Hematopoietic multipotent progenitor cell treated with erythropoietin and hydrocortisone succinate and interleukin-3 and kit ligand, for 8 days (in vitro differentiated cells): ENCODE measurements at places on chromosomes 7 and 10.
A peak's percentile ranks its signal among the peaks of the same experiment; 100 is the strongest.

DNA sequence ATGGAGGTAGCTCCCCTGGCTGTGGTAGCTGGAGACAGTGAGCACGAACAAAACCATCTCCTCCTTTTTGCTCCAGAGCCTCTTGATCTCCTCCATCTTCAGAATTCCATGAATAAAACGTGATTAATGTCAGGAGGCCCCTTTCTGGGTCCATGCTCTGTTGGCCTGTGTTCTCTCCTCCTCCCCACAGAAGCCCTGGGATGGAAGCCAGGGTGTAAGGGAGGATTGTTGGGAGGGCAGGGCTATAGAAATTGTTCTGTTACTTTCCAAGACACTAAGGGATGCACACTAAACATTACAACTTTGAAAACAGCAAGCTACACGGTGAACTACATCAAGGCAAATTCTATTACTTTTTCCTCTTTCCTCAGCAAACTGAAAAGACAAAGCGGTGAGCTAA is 96.3 kb downstream of the RNF216 start:
- DNase-seq = no peak

GRCh38 chr10:86733260-86733671 is 23.2 kb upstream of the BMPR1A start:
- DNase-seq = no peak

DNA sequence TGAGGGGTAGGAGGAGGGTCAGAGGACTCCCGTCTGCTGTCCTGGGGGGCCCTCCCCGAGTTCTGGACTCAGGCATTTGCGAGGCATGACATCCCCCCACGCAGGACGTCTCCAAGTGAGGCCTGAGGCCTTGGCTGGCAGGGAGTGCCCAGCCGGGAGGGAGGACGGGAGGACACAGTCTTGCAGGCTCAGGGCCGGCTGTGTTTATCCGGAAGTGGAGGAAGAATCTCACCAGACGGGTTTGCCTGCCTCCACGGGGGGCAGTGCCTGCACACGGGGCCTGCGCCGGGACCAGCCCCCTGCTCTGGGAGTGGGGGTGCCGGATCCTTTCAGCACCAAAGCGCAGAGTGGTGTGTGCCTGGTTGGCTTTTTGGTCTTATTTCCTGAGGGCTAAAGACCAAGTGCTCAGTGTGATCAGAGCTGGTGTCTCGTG is 10.9 kb downstream of the PWWP2B start:
- no peak for DNase-seq

- no peak for DNase-seq
Observed at GRCh38 chr10:53314876-53315275, 542.3 kb upstream of the MBL2 start.

DNA sequence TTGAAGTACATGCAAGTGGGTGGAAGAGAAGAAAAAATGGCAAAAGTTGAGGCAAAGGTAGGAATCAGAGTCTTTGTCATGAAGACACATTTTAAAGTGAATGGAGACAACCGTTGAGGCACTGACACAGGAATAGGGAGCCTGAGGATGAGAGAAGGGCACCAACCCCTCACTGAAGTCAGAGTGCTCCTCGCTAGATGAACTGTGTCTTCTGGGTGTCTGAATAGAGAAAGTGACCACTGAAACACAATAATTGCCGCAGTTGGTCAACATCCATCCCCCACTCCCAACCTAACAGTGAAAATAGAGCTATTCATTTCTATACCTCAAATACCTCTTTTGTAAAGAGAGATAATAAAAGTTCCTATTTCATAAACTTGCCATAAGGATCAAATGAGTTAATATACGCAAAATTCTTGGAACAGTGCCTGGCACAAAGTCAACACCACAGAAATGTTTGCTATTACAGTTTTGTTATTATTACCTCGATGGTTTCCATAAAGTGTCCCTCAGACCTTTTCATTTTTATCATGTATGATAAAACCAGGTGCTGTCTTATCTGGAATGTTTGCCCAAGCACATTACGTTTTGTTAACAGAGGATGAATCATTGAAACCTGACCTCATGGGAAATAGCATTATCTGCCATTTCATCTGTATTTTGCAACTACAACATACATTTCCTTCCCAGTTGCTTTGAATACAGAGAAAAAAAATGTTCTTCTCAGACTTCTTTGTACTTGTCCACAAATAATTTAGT is 61.8 kb upstream of the SP4 start:
- DNase-seq = peak; percentile 48

GRCh38 chr10:102643336-102644065 is 778 bp upstream of the TRIM8 start:
- peak; percentile 80 for DNase-seq

GRCh38 chr10:69101451-69102095 is 13.7 kb downstream of the SRGN start:
- peak; percentile 43 for DNase-seq

GRCh38 chr10:88853155-88853881 is 1.7 kb upstream of the ANKRD22 start:
- no peak for DNase-seq

DNA sequence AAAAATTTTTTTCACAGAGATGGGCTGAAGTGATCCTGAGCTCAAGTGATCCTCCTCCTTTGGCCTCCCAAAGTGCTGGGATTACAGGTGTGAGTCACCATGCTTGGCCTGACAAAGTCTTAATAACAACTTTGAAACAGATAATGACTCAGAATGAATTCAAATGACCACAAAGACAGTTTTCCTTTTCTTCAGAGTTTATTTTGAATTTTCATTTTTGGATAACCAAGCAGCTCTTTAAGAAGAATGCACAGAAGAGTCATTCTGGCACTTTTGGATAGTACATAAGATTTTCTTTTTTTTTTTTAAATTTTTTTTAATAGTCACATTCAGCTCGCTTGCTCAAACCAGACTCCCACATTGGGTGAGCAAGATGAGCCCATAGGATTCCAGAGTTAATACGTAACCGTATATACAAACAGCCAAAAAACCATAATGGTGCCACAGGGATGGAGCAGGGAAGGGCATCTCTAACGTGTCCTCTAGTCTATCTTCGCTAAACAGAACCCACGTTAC is 43.0 kb upstream of the NMT2 start:
- DNase-seq = no peak

- no peak for DNase-seq
Observed at GRCh38 chr10:5445006-5445405, 32.6 kb downstream of the NET1 start.

- DNase-seq = no peak
Observed at GRCh38 chr10:114544045-114544659, 113.9 kb downstream of the ABLIM1 start.

GRCh38 chr7:84895563-84895962 is 291.3 kb downstream of the SEMA3D start:
- DNase-seq = no peak

GRCh38 chr7:55336540-55336939 is 28.6 kb upstream of the LANCL2 start:
- DNase-seq = no peak

GRCh38 chr10:27547047-27547446 is 42.9 kb downstream of the RAB18 start:
- DNase-seq = no peak

DNA sequence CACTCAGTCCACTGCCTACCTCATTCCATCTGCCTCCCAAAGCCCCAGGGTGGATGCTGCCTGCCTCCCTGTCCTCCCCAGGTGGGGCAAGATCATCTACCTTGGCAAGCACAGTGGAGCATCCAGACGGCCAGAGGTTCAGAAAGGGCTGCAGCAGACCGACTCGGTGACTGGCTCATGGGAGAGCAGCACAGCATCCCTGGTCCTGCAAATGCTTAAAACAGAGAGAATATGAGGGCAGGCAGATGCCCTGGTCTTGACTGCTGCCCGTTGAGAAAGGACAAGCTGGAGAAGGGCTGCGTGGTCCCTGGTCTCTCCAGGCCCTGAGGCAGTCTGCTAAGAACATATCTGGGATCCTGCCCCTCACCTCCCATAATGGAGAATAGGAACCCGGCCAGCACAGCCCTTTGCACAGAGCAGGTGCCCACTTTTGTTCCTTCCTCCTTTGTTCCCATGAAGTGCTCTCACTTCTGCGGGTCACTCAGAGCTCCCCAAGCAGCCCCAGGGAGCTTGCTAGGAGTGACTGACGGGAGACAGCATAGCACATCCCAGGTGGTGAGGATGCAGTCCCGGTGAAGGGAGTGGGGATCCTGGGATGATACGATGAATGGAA is 1.4 kb downstream of the HPS1 start:
- no peak for DNase-seq

DNA sequence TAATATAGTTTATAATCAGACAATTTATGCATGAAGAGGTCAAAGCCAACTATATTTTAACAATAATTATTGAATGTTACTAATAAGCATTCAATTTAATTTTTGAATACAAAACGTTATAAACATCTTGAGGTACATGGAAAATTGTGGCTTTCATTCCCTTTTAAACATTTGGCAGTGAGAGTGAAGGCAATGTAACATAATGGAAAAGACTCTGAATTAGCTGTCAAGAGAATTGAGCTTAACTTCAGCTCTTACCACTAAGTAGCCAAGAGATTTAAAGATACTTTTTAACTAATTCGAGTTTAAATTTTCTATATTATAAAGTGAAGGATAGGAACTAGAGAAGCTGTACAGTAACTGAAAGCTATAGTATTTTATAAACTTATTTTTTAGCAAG is 98.6 kb downstream of the SEMA3A start:
- DNase-seq = no peak

DNA sequence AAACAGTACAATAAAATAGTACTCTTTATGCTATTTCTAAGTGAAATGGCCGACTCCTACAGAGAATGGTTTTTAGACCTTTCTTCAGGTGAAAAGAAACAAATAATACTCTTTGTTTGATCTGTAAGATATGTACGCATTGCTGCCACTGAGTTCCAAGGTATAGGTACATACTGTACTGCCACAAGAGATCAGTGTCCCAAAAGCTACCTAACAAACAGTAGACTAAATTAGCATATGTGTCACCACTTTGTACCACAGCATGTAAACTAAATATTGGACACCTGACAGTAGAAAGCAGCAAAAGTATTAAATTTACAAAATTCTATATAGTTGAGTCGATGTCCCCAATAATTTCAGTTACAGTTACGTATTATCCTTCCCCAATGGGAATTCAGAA is 14.4 kb downstream of the MTPN start:
- no peak for DNase-seq

GRCh38 chr10:62527019-62527827 is 153.1 kb downstream of the ZNF365 start:
- DNase-seq = no peak
